GM04503 (cell line): ENCODE measurements at places on chromosomes 6 and 20.

- peak; percentile 39 for DNase-seq
Observed at GRCh38 chr20:34570859-34571306, 12.4 kb downstream of the MAP1LC3A start.

DNA sequence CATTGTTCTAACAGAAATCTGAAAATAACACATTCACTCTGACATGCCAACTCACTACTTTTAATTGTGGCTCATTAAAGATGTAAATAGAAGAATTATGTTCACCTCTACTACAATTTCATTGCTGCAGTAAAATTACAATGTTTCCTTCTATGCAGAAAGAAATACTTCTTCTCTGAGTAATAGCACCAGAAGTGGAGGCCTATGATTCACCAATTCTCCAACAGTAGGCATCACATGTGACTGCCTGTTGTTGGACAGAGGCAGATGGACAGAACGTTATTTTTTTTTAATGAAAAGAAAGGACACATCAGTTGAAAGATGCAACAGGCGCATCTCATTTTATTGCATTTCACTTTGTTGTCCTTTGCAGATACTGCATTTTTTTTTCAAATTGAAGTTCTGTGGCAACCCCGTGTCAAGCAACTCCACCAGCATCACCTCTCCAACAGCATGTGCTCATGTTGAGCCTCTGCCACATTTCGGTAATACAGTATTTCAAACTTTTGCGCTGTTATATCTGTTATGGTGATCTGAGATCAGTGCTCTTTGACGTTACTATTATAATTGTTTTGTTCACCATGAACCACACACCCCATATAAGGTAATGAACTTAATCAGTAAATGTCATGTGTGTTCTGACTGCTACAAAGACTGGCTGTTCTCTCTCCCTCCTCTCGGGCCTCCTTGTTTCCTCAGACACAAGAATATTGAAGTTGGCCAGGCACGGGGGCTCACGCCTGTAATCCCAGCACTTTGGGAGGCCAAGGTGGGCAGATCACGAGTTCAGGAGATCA lies 121.4 kb downstream of the ATXN1 start:
- DNase-seq = peak; percentile 66

DNA sequence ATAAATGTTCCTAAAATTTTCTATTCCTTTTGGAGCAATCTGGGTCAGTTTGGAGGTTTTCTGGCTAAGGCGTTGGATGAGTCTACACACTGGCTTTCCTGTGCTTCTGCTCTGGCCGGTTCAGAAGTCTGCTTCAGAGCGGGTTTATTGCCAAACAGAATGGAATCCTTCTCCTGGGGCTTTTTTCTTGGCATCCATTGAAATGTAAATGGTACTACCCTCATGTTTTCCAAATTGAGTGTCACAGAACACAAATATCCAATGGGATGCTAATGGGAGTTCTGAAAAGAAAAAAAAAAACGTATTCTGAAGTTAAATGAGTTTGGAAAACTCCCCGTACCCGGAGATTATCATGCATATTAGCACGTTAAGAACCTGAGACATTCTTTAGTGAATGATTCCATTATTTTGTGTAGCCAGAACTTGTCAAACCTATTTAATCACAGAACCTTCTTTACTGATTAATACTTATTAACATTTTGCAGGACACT lies 930.3 kb downstream of the QKI start:
- no peak for DNase-seq

DNA sequence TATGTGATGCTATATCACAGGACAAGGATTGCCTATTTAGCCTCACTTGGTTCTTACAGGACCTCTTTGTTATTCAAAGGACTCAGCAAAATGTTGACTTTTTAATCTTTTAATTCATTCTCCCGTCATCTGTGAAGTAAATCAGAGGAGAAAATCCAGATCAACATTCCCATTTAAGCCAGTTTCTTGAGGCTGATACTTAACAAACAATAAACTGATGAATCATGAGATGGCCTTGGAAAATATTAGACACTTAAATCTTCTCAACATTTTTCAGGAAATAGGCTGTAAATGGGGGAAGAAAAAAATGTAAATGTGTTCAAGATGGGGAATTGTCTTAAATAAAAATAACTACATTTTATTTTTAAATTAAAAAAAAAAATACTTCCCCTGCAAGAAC lies 55.9 kb upstream of the UBR2 start:
- peak; percentile 80 for DNase-seq

- DNase-seq = no peak
Observed at GRCh38 chr6:149056777-149057463, 260.6 kb upstream of the TAB2 start.

GRCh38 chr6:2063547-2063946 lies 181.9 kb downstream of the GMDS start:
- DNase-seq = no peak

DNA sequence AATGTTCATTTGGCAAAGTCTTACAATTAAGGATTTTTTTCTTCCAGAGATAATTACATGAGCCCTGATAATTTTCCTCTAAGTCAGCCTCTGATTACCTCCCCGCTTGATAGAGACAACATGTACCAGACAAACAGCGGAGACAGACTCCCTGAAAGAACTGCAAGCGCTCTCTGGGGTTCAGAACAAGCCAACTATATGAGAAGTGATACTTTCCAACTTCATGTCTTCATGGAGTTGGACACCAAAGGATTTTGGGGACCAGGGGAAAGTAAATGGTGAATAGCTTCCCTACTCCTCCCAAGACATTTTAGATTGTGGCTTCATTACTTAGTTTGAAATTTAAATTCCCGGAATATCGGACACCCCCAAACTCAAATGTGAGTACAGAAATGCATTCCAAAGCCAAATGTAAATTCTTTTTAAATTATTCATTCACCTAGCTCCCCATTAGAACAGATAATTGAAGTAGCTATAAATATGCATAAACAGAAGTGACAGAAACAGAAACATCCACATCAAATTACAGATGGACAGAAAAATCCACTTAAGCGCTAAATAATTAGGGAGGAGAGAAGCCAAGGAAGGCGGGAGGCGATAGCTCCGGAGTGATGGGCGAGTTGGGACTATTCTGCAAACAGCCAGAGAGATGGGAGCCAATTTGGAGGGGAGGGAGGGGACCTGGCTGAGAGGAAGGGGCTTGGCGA lies 129.7 kb upstream of the AKAP12 start:
- no peak for DNase-seq

DNA sequence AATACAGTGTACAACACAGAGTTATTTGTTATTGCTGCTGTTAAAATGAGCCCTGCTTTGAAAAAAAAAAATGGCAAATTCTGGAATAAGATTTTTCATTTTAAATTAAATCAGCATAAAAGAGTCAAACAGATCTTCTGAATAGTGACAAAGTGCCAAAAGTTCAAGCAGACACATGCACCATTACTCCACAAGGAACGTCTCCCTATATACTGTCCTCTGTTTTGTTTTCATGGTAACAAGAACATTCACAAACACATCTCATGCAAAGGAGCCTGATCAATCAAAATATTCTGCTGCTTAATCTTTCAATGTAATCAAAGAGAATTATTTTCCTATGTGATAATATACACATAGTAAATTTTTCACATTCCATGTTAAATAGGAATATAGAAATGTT lies 2.7 kb downstream of the HIVEP2 start:
- no peak for DNase-seq

DNA sequence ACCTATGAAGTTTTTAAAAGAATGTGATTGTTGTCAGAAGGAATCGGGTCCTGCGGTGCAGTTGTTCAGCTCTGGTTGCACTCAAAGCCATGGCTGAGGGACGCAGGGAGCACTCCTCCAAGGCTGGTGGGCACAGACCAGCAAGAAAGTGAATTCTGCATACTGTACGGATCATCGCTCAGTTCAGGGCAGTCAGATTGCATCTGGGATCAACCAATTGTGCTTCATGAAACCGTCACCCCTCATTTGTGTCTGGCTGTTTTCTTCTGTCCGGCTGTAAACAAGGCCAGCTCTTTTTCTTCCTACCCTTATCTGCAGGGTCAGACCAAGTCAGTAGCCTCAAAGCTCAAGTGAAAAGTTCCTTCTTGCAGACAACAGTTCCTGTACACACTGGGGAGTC lies 478.3 kb downstream of the TFAP2A start:
- DNase-seq = no peak

DNA sequence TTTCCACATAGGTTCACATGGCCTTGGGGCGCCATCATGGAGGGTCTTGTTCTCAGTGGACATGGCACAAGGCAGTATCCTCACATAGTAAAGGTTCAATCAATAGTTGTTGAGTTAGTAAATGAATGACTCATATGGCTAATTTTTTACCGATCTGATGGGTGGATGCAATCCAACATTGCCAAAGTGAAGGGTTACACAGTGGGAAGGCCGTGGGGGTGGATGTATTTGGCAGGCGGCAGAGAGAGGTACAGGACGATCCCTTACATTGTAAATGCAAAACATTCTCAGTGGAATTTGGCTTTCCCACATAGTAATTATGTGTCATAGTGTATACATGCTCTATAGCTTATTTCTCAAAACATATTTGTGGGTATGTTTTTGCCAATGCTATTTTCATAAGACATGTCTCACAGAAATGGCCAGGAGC lies 21.0 kb upstream of the PDE7B start:
- DNase-seq = no peak

- no peak for DNase-seq
Observed at GRCh38 chr6:145723646-145724045, 11.7 kb downstream of the EPM2A start.

GRCh38 chr6:72288592-72288991 lies 333.3 kb upstream of the KCNQ5 start:
- no peak for DNase-seq

GRCh38 chr20:13857961-13858360 lies 73.1 kb downstream of the NDUFAF5 start:
- no peak for DNase-seq

DNA sequence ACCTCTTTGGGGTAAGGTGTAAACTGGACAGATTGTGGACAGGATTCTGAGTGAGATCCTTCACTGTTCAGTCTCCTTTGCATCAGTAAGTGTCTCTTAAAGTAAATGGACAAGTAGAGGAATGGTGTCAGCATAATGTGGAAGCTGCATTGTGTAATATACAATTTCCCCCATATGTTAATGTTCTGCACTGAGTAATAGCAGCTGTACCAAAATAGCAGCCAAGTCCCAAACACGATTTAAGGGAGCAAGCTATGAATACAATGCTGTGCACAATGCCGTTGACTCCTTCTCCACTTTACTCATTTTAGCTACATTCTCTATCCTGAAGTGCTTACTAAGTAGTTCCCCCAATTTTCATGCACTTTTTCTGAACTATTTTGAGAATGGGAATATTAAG lies 21.1 kb upstream of the TRIM26 start:
- DNase-seq = no peak

GRCh38 chr6:147298461-147298860 lies 94.2 kb downstream of the STXBP5 start:
- no peak for DNase-seq

- no peak for DNase-seq
Observed at GRCh38 chr6:2245877-2246863, 765 bp upstream of the GMDS start.

DNA sequence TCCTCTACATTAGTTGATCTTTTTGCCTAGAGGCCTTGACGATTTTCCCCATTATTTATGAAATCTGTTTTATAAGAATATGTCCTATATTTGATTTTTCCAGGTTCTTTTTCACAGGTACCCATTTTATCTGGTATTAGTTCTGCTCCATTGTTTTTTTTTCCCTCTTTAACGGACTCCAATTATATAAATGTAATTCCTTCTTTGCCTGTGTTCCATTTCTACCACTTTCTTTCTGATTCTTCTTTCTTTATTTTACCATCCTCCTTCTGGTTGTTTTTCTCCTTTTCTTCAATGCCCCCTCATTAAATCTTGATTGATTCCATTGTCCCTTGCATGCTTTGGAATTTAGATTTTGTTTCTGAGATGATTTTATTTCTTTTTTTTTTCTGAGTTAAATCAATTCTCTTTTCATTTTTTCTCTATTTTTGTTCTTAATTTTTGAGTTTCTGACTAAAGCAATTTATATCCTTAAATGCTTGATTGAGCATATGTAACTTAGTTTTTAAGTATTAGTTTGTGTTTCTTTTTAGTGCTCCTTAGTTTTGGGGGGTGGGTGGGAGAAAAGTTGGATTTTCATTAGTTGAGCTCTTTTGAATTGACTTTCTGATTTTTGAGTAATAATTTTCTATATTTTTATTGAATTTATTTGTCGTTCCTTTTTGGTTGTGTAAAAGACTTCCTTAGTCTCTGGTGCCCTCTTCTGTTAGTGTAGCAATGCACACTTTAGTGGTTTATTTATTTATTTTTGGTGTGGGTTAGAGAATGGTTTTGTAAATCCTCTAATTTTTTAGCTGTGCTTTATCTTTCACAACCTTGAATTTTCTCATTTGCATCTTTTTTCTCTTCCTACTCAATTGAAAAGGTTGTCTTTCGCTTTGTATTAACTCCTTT lies 140.8 kb downstream of the FARS2 start:
- no peak for DNase-seq

- DNase-seq = no peak
Observed at GRCh38 chr20:50601511-50602431, 89.6 kb downstream of the RIPOR3 start.

- no peak for DNase-seq
Observed at GRCh38 chr20:33663161-33664084, 1.3 kb downstream of the C20orf144 start.

DNA sequence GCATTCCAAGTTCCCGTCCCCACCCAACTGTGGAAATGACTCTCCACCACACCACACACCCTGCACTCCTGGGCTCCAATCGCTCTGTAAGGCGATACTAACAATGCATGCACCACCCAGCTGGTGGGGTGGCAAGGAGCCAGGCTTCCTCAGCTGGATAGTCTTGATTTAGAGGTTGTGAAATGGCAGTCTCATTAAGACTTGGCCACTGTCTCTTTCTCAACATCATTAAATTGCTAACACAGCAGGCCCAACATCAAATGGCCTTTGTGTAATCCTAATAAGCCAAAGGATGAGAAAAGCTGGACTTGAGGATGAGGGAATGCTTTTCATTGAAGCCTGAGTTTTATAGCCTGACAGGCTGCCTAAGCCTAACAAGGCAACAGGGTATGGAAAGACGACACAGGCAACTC lies 223.7 kb downstream of the GMDS start:
- peak; percentile 75 for DNase-seq

GRCh38 chr6:13355043-13355945 lies 27.0 kb upstream of the TBC1D7 start:
- peak; percentile 96 for DNase-seq

DNA sequence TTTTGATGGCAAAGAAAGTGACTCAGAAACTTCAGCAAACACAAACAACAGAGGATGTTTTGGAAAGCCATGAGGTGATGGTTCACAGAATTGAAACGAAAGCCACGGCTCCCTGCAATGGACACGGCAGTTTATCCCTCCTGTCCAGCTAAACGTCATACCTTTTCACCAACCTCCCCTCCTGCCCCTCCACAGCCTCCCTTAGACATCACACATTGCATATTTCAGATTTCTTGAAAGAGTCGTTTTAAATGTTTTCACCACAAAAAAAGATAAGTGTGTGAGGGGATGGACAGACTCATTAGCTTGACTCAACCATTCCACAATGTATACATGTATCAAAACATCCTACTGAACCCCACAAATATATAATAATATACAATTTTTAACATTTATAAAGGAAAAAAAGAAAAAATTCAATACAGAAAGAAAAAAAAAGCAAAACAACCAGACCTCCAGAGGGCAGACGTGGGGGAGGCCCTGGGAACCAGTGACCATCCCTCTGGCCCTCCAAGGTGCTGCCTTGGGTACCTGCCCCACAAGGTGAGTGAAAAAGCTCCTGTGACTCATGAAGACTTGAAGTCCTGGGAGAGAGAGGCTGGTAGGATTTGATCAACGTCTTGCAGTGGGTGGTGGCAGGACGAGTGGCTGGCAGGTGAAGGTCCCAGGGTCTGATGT lies 117.2 kb upstream of the THBS2 start:
- no peak for DNase-seq

GRCh38 chr6:92777146-92777740 lies 642.1 kb downstream of the EPHA7 start:
- no peak for DNase-seq
